Fibroblast of mammary gland (primary cell): ENCODE measurements at places on chromosomes 11 and 22.
A peak's percentile ranks its signal among the peaks of the same experiment; 100 is the strongest.

- no peak for DNase-seq
These were observed 24.0 kb downstream of the CD5 start for GRCh38 chr11:61126256-61126655.

- peak; percentile 98 for DNase-seq
These were observed 23.9 kb upstream of the MICAL2 start for GRCh38 chr11:12086271-12087074.

GRCh38 chr11:125102510-125102909 lies 8.9 kb downstream of the TMEM218 start:
- no peak for DNase-seq

- DNase-seq = no peak
These were observed 47.7 kb downstream of the LRFN4 start for GRCh38 chr11:66904561-66904960.

- peak; percentile 34 for DNase-seq
These were observed 976.3 kb upstream of the FAT3 start for GRCh38 chr11:91248199-91248807.

DNA sequence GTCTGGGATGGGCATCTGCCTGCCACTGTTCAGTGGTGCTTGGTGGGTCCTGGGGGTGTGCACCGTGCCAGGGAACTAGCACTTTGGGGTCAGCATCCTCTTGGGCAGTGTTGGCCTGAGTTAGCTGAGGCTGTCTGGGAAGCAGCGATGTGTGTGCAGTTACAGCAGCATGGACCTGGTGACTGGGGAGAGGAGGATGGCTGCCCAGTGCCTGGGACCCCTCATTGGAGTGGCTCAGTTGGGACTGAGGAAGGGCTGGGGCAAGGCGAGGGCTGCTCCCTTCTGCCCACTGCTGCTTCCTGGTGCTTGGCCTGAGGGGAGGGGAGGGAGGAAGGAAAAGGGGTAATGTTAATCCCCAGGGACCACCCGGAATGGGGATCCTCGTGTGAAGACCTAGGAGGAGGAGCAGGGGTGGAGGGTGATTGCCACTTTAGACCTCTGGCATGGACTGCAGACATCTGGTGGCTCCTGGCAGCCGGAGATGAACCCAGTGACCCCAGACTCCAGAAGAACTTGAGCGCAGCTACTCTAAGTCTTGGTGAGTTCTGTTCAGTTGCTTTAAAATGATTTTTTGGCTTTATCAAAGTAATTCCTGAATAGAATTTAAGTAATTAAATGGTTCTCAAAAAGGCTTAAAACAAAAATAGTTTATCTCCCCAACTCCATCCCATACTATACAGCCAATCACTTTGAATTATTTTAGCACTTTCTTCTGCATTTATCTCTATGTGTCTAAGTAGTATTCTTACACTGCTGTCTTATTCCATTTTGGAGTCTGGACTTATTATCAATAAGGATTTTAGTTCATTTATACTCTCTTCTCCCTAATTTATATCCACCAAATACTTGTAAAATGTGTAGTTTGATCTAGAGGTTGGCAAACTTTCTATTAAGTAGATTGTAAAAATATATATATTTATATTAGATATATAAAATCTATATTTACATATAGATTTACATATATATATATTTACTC lies 15.4 kb upstream of the TMEM191C start:
- DNase-seq = no peak

DNA sequence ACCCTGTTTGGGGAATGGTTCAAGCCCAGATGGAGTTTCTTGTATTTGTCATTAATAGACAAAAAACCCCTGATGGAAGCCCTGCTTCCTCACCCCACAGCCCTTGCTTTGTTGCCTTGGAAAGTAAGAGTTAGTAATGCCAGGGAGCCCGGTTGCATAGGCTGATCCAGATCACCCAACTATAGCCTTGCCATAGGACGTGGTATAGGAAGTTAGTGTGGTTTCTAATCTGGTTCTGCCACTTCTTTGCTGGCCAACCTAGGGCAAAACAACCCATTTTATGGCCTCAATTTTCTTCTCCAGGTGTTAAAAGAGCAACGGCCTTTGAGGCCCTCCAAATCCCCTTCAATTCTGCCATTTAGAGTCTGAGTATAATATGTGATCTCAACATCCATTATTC lies 97.9 kb downstream of the STIM1 start:
- DNase-seq = no peak

- DNase-seq = peak; percentile 79
These were observed 13.5 kb upstream of the INSC start for GRCh38 chr11:15101072-15101709.

DNA sequence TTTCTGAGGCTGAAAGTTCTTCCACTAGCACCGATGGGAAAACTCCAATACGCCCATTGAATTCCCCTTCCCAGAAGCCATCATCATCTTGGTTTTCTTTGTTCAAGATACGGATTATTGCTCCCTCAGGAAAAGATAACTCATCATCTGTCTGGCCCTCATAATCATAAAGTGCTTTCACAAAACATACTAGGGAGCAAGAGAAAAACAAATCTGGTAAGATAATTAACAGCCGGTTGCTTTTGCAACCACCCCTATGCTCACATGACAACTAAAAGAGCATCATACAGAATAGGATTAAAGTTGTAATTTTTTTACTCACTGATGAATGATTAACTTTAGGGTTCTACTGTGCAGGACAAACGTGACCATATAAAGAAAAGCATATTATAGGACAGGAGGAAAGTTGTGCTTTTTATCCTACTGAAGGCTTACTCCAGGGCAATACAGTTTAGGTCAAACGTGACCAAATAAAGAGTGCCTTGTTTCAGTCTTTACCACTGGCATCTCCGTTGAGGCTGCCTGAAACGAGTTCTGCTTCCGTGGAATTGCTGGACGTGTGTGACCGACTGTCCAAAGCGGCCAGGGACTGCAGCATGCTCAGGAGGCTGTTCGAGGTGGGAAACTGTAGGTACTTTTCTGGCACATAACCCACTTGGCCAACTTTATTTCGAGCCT lies 28.6 kb downstream of the ATG16L2 start:
- DNase-seq = no peak

DNA sequence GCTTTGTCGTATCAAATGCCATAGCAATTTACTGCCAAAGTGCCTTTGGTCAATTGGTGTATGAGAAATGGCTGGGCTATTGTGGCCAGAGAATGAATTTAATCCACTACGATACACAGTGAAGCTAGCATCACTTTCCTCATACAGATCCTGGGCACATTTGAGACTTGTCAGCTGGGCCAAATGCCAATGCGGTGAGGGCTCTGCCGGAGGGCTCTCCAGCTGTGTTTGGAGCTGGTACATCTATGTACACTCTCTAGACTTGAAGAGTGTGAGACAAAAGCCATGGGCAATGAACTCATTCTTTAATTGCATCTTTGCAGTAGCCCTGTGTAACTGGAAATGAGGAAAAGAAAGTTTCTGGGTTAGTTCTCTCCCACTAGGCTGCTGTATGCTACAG lies 1052.9 kb downstream of the NTM start:
- no peak for DNase-seq

DNA sequence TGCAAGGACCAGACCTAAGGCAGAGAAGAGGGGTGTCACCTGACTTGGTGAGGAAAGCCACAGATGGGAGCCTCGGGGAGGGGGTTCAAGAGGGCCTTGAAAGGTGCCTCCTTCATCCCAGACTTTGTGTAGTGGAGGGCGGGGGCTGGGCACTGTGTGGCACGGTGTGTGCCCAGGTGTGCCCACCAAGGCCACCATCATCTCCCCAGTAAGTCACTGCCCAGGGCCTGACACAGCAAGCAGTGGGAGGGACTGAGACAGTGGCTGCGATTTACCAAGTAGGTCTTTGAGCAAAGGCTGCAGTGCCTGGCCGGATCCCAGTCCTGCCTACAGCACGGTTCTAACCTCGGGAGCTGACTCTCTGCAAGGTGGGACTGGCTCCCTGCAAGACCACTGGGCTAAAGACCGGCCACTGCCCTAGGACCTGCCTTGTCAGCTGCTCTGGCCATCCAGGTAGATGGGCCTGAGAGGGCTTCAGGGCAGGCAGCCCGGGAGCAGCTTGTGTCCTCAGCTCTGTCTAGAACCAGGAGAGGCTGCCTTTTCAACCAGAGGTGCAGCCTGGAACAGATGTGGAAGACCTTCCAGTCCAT lies 1.4 kb downstream of the OSM start:
- no peak for DNase-seq

DNA sequence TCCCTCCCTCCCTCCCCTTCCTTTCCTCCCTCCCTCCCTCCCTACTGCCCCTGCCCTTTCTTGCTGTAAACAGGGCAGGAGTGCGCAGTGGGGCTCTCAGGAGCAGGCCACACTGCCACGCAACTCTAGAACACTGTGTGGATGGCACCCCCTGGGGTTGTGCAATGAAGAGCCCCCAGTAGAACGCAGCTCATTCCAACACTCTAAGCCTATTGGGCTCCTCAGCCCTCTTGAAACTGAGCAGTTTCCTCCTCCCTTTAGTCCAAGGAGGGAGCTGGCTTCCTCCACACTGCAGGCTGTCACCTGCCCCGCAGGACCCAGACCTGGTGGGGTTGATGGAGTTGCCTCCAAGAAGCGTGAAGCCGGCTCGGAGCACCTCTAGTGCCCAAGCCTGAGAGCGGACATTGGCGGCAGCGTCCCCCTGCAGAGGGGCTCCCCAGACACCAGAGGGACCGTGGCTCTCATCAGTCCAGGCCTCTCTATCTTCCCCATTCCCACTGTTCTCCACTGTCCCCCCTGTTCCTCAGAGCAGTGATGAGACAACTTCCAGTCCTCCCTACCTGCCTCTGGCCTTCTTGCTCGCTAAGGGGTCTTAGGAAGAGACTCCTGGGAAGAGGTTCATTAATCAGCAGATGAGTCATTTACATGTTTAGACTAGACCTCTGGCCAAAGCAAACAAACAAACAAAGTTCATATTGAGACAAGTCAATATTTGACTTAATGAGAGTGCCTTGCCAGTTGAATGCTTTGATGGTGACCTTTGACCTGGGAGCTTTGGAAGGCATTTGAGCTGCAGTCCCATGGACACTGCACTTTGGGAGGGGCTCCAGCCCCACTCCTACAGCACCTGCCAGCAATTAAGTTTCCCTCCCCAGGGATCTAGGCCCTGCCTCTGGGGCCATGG lies 64.0 kb downstream of the RPUSD4 start:
- DNase-seq = no peak

DNA sequence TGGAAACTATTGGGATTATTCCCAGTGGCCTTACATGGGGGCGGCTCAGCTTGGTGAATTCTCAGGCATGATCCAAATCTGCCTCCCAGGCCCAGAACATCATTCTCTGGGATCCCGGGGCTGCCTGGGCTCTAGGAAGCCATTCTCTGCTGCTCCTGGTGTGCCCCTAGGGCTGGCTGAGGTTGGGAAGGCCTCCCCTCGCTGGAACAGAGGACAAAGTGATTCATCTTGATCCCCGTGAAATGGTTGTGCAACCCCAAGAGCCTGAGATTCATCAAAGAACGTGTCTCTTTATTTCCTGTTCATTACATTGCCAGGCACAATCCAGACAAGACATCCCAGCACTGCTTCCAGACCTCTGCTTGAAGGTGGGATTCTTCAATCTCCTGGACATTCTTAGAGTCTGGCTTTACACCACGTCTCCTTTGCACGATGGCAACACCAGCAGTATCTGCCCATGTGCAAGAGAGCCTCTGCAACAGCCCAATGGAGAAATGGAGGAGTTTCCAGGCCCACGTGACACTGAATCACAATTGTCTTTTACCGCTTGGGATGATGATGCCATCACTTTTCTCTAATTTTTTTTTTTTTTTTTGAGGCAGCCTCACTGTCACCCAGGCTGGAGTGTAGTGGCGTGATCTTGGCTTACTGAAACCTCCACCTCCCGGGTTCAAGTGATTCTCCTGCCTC lies 52.3 kb downstream of the TST start:
- DNase-seq = peak; percentile 43

- DNase-seq = no peak
These were observed 1.4 kb downstream of the MFNG start for GRCh38 chr22:37484480-37485394.

DNA sequence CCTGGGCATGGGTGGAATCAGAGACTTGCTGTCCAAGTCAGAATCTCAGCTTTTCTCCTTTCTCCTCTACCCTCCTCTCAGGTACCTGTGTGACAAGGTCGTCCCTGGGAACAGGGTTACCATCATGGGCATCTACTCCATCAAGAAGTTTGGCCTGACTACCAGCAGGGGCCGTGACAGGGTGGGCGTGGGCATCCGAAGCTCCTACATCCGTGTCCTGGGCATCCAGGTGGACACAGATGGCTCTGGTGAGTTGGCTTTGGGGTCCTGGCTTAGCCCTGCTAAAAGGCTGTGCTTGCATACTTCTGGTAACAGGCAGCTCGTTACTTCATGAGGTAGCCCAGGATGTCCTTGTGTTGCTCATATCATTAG lies 10.7 kb downstream of the MCM5 start:
- DNase-seq = no peak

- no peak for DNase-seq
These were observed 76.0 kb downstream of the MYEOV start for GRCh38 chr11:69369945-69370344.

DNA sequence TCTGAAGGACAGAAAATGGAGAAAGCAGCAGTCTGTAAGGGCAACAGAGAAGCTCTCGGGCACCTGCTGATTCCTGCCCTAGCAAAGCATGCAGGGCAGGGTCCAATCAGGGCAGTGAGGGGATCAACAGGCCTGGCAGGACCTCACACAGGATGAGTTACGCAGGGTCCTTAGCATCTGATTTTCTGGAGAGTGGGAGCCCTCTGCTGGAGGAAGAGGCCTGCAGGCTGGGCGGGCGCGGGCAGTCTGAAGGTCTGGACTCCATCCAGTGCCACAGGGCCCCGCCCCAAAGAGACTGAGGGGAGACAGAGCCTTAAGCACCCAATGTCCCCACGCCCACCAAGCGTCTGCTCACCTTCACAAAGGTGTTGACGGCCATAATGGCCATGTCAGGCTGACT lies 28.9 kb downstream of the AP1B1 start:
- DNase-seq = peak; percentile 55

- no peak for DNase-seq
These were observed 2.2 kb downstream of the SLC35C1 start for GRCh38 chr11:45806937-45807791.

DNA sequence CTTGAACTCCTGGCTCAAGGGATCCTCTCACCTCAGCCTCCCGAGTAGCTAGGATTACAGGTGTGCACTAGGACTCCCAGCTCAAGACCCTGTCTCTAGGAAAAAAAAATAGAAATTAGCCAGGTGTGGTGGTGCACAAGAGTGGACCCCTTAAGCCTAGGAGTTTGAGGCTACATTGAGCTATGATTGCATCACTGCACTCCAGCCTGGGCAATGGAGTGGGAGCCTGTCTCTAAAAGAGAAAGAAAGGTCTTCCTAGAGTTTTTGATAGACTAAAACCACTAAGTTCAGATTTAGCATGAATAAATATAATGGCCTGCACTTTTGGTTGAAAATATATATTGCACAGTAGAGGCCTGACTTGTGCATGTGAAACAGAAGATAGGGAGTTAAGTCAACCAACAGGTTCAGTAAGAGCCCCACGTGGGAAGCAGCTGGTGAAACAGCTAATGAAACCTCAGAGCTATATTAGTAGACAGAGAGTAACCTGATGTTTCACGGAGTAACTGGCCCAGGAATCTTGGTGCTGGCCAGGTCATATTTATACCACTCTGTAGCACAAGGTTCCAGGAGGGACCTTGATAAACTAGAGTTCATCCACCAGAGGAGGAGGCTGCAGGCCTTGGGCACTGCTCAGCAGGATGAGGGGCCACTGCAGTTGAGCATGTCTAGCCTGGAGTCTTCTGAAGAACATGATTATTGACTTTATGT lies 4.6 kb upstream of the MICAL3 start:
- DNase-seq = no peak
